ENCODE measurements at places on chromosomes 13 and 19.

- no peak for DNase-seq
Measured at GRCh38 chr19:31350693-31351055, 1.4 kb upstream of the TSHZ3 start.

- DNase-seq: no peak
Measured at GRCh38 chr19:11736696-11737095, 2.0 kb downstream of the ZNF823 start.

GRCh38 chr13:71924931-71925330 lies 57.9 kb upstream of the DACH1 start:
- DNase-seq: no peak

- DNase-seq: no peak
Measured at GRCh38 chr19:48511321-48511731, 309 bp downstream of the LMTK3 start.

DNA sequence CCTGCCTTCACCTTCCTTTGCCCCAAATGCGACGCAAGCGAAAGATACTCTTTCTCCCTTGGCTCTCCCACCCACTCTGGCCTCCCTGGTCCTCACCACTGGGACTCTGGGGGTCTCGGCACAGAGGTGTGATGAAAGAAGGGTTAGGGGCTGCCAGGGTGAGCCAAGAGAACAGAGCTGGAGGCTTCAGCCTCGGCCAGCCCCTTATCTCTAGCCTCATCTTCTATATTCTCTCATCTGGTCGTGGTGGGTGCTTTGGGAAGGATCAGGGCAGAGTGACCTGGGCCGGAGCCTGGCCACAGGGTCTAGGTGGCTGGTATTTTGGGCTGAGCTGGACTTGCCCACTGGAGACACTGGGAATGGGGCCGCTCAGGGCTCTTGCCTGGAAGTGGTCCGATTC lies 71.1 kb upstream of the KCTD15 start:
- DNase-seq: no peak

DNA sequence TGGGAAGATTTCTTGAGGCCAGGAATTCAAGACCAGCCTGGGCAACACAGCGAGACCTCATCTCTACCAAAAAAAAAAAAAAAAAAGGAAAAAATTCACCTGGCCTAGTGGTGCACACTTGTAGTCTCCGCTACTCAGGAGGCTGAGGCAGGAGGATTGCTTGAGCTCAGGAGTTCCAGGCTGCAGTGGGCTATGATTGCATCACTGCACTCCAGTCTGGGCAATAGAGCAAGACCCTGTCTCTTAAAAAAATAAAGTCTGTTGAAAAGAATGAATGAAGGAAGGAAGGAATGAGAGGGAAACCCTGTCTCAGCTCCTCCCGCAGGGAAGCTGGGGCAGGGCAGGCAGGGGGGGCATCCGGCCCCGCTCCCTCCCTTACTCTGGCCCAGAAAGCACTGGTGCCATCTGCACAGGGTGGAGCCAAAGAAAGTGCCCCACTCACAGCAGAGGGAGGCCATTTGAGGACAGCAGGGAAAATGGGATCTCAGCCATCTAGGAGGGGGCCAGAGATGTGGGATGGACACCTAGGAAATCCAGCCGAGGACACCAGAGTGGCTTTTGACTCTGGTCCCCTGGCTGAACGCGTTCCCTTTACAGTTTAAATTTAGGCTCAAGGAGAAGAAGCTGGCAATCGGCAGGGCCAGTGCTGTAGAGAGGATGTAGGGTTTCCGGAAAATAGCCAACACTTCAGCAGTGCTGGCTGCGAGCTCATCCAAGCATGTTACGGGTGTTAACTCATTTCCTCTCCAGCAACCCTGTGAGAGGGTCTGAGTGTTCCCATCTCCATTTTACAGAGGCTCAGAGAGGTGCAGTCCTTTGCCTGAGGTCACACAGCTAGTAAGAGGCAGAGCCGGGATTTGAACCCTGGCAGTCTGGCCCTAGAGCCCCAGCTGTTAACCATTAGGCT lies 3.6 kb upstream of the HPN start:
- no peak for DNase-seq

DNA sequence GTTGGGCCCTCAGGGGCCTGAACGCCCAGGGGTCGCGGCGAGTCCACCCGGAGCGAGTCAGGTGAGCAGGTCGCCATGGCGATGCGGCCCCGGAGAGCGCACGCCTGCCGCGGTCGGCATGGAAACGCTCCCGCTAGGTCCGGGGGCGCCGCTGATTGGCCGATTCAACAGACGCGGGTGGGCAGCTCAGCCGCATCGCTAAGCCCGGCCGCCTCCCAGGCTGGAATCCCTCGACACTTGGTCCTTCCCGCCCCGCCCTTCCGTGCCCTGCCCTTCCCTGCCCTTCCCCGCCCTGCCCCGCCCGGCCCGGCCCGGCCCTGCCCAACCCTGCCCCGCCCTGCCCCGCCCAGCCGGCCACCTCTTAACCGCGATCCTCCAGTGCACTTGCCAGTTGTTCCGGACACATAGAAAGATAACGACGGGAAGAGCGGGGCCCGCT lies at the start of gene CCNA1:
Gene CCNA1, plus strand, starts transcription at position 390 of the 439 bp plus-strand sequence. CDS start 562 bp downstream, outside the sequence.
- no peak for DNase-seq

GRCh38 chr13:70107498-70108281 lies at the start of gene ATXN8OS:
TSS of gene ATXN8OS (plus strand) at chr13:70107826.
- no peak for DNase-seq

- no peak for DNase-seq
Measured at GRCh38 chr13:95237310-95237870, 63.9 kb downstream of the ABCC4 start.

GRCh38 chr19:52140032-52140710 lies 433 bp upstream of the ZNF616 start:
- peak; percentile 96 for DNase-seq

DNA sequence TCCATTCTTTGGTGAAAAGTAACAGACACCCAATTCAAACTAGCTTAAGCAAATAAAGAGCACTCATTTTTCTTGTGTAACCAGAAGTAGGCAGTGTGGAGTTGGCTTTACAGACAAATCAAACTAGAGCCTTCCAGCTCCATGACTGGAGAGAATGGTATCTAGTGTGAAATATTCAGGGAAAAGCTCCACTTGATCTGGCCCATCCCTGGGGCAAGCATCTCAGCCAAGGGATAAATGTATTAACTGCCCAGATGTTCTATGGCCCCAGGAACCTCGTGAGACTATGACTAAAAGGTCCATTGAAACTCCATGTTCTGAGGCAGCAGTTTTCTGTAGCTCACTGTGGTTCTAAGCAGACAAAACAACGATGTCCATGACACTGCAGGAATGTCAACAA lies 49.9 kb downstream of the TBC1D4 start:
- DNase-seq: no peak

- DNase-seq: no peak
Measured at GRCh38 chr19:55254625-55254977, 4.2 kb downstream of the PPP6R1 start.

DNA sequence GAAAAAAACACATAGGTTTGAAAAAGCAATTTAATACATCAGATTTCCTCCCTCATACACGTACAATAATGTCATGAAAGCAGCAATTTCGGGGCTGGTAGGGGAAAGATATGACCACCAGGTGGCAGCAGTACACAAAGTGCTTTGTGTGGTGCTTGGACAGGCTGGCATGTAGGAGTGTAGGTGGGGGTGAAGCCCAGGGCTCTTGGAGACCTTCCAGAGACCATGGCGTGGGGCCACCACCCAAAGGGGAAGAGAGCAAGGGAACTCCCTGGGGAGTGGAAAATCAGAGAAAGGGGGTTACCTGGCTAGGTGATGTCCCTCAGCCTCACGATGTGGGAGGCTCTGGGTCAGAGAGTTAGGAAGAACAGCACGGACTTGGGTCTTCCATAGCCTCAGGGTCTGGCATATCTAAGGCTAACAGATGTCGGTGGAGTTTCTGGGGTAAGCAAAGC lies 11.8 kb upstream of the CCNA1 start:
- DNase-seq: peak; percentile 45

- no peak for DNase-seq
Measured at GRCh38 chr19:38786572-38787265, 2.3 kb upstream of the LGALS7B start.

DNA sequence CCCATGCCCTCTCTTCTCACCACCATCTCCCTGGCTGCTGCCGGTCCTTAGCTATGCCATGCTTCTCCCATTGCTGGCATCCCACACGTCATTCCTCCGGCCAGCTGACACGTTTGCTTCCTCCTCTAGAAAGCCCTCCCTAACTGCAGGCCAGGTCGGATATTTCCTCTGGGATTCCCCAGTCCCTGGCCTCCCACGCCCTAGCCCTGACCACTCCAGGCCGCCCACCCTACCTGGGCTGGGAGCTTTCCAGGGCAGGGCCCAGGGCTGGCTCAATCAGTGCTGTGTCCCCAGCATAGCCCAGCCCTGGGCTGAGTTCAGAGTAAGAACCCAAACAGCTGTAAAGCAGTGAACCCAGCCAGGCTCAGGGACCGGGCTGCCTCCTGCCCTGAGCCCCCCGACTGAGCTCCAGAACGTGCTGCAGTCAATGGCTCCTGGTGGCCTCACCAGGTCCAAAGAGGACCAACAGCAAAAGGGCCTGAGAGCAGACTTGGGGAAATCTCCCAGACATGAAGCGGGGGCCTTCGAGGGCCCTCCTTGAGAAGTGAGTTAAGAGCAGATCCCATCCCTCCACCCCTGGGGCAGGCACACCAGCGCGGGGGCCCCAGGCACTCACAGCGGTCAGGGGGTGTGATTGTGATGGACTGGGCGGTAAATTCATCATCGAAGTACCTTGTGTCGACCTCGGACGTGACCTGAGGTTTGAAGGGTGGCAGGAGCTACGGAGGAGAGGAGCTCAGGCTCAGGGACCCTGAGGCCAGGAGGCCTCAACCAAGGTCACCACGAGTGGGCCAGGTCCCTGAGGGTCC lies 8.1 kb upstream of the CCNP start:
- no peak for DNase-seq

DNA sequence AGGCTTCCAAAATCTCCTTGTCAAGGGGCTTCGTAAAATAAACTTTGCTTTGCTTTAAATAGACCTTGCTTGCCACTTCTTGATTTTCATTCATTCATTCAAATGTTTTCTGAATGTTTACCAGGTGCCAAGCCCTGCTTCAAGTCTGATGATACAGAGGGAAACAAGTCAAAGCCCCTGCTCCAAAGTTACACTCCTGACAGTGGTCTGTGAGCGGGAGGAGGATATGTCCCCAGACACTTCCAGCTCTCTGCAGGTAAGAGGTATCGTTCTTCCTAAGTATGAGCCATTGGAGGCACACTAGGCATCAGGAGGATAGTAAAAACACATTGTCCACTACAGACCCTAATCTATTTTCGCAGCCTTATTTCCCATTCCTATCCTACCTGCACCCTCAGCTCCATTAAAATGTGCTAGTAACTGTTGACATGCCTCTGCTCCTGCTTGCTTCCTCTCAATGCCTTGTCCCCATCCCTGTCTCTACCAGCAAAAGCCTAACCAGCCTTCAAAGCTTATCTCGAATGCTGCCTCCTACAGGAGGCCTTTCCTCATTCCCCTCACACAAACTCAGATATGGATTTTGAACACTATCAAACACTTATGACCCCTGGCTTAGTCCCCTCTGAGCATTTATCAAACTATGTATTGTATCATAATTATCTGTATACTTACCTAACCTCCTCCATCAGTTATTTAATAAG lies 6.2 kb upstream of the WBP4 start:
- no peak for DNase-seq

GRCh38 chr13:64928696-64929499 lies 2301.2 kb downstream of the PCDH9 start:
- DNase-seq: no peak

GRCh38 chr19:32339988-32340874 lies 5.2 kb upstream of the ZNF507 start:
- peak; percentile 28 for DNase-seq

DNA sequence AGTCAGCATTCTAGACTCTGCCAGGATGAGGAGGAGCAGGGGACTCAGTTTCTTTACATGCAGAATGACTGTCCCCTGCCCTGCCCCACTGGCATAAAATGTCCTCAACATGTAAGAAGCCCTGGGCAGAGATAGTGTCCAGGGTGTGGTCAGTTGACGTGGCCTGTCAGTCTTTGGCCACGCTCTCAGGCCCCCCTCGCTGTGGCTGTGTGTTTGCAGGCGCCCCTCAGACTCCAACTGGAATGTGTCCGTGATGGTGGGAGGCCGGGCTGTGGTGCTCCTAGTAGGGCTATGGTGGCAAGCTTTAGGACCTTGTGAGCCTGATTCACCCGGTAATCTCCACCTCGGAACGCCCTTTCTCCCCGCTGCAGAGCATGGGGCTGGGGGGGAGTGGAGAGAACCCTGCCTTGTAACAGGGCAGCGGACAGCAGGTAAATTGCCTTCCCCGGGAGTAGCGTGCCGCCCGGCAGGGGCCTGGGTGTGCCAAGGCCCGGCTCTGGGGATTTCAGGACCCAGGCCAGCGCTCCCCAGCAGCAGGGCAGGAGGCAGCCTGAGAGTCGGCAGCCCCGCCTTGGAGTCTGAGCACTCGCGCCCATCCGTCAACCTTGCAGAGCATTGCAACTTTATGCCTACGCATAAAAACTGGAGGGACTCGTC lies 62.3 kb downstream of the CHST8 start:
- DNase-seq: no peak

DNA sequence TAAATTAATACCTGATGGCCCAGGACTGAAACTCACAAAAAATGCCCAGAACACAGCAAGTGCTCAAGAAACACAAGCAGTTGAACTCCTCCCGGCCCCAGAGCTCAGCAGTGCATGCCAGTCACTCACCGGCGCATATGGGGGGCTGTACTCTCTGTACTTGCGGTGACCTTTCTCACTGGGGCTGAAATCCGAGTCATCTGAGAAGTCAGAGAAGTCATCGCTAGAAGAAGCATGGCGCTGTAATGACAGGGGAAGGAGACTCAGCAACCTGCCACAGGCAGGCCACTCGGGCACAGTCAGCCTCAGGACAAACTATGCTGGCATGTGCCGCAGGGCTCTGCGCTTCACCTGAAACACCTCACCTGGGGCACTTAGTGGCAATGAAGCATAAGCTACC lies 19.7 kb downstream of the ZC3H4 start:
- DNase-seq: no peak

- DNase-seq: no peak
Measured at GRCh38 chr19:7408251-7408650, 59.5 kb downstream of the ARHGEF18 start.

DNA sequence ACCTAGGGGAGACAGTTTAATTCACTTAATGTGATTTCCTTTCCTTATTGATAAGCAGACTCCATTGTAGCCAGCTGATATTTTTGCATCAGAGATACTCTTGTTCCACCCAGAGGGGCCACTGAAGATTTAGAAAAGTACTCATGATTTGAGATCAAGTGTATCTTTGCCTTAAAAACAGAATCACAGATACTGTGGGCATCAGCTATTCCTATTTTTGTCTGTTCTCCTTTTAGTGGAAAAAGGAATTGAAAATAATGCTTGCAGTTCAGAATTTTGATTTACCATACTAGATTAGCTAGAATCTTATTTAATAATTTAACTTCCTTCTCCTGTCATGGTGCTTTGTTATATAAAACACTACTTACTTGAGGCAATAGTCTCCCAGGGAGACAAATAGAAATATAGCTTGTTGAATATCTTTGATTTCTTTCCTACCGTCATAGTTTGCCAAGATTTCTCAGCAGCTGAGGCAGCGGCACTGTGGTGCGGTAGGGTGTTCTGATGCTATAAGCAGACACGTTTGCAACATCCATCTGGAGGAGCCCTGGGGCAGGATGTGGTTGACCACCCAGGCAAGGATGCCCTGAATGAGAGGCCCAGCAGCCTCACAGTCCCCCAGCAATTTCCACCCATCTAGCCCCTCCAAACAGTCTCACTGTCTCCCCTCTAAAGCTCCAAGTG lies 47.0 kb upstream of the RAP2A start:
- DNase-seq: no peak

GRCh38 chr19:29487432-29487831 lies 38.4 kb upstream of the VSTM2B start:
- DNase-seq: no peak

Data from CD4-positive, alpha-beta memory T cell (primary cell).